ENCODE measurements at places on chromosomes 2 and 18. TPM values are rescaled to one million over a fixed set of nuclear protein-coding genes. Genes with fewer than 3 reads are reported as not detected.

Gene MALL
- 0.47 TPM for total RNA-seq

Gene KLHL29
- total RNA-seq: 0.13 TPM

Gene ACMSD
- not detected for total RNA-seq

Gene RSAD2
- 1.00 TPM for total RNA-seq

Gene DNAH6
- total RNA-seq: 0.24 TPM

Gene LCT
- 0.29 TPM for total RNA-seq

Gene TCF23
- total RNA-seq: not detected

Gene FHL2
- total RNA-seq: 3.5 TPM

Gene RPRD1A
- 22.0 TPM for total RNA-seq

DNA sequence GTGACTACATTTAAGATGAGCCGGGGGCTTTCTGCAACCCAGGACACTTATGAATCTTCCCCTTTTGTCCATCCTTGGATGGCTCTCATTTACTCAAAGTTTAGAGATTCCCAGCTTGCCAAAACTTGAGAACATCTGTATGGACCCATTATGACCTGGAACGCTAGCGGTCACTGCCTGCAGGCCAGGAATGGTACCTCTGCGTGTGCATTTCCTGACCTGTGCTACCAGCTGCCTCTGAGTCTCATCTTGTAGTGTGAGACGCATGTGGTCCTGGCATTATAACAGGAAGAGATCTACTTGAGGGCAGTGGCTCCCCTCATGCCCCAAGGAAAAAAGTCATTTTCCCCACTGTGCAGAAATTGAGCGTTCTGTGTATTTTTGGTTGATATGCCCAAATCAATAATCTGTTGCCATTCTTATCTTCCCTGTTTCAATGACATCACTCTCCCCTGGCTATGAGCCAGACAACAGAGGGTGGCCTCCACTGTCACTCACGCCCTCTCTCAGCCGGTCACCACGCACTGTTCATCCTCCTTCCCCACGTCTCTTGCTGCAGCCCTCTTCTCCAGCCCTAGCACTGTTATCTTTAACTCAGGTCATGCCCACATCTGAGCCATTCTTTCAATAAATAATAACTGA is 28.5 kb upstream of the NPAS2 start:
- H3K27ac ChIP-seq: no peak overlapping the region
- no peaks in the 10 kb centered on the region for H3K4me1 ChIP-seq
- no peaks in the 10 kb centered on the region for H3K27me3 ChIP-seq

GRCh38 chr2:224159345-224159928 is 120.4 kb upstream of the SERPINE2 start:
- no peak overlapping the region for H3K4me3 ChIP-seq
- H3K27ac ChIP-seq: no peak overlapping the region
- no peaks in the 10 kb centered on the region for H3K4me1 ChIP-seq
- H3K27me3 ChIP-seq: no peaks in the 10 kb centered on the region
- DNase-seq: no peak

GRCh38 chr2:29353403-29353991 is 238.3 kb downstream of the CLIP4 start:
- DNase-seq: no peak
- H3K27me3 ChIP-seq: no peaks in the 10 kb centered on the region
- no peak overlapping the region for H3K4me3 ChIP-seq

GRCh38 chr2:195662138-195662537 is 5.1 kb downstream of the SLC39A10 start:
- H3K27ac ChIP-seq: no peak overlapping the region
- peaks cover 6% of the 10 kb centered on the region for H3K36me3 ChIP-seq
- no peak overlapping the region for H3K4me3 ChIP-seq
- peaks cover 44% of the 10 kb centered on the region for H3K4me1 ChIP-seq

DNA sequence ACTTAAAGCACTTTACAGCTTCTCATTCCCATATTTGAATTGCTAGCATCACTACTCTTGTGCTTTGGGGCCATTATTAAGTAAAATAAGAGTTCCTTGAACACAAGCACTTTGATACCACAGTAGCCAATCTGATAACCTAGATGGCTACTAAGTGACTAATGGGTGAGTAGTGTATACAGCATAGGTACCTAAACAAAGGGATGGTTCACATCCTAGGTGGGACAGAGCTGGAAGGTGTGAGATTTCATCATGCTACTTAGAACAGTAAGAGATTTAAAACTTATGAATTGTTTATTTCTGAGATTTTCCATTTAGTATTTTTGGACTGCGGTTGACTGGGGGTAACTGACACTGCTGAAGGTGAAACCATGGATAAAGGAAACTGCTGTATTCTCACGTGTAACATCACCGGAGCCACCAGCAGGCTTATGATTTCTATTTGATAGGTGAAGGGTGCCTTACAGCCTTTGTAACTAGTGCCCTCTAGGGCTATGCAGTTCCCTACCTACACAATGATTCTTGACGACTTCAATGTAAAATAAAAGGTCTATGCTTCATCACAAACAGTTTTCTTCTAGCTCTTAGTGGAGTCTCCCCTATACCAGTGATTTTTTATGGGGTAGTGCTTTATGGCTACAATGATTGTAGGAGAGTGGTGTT is 22.1 kb upstream of the CRIM1 start:
- H3K4me3 ChIP-seq: no peak overlapping the region
- H3K36me3 ChIP-seq: no peaks in the 10 kb centered on the region
- no peaks in the 10 kb centered on the region for H3K4me1 ChIP-seq
- no peak for DNase-seq
- no peaks in the 10 kb centered on the region for H3K27me3 ChIP-seq

DNA sequence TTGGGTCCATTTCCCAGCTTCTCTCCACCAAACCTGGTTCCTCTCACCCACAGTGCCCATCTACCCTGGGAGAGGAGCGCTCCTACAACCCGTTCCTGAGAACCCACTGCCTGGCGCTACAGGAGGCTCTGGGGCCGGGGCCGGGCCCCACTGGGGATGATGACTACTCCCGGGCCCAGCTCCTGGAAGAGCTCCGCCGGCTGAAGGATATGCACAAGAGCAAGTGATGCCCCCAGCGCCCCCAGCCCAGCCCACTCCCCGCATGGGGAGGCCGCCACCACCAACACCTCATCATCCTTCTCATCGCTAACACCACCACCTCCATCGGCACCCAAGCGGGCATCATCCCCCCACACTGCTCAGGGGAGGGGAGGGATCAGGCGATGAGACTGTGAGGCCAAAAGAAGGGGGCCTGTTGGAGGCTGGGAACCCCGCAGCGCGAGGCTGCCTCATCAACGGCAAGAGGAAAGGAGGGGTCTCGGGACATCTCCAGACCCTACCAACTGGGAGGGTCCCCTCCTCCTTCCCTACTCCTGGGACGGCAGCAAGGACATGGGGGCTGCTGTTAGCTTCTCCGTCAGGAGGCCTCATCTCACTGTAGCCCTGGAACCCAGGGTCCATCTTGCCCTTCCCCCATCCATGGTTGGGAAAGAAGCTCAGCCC is 11.8 kb upstream of the CATIP start:
- no peak overlapping the region for H3K27ac ChIP-seq
- no peaks in the 10 kb centered on the region for H3K27me3 ChIP-seq
- no peaks in the 10 kb centered on the region for H3K4me1 ChIP-seq
- no peak for DNase-seq
- H3K36me3 ChIP-seq: no peaks in the 10 kb centered on the region
- no peak overlapping the region for H3K4me3 ChIP-seq

DNA sequence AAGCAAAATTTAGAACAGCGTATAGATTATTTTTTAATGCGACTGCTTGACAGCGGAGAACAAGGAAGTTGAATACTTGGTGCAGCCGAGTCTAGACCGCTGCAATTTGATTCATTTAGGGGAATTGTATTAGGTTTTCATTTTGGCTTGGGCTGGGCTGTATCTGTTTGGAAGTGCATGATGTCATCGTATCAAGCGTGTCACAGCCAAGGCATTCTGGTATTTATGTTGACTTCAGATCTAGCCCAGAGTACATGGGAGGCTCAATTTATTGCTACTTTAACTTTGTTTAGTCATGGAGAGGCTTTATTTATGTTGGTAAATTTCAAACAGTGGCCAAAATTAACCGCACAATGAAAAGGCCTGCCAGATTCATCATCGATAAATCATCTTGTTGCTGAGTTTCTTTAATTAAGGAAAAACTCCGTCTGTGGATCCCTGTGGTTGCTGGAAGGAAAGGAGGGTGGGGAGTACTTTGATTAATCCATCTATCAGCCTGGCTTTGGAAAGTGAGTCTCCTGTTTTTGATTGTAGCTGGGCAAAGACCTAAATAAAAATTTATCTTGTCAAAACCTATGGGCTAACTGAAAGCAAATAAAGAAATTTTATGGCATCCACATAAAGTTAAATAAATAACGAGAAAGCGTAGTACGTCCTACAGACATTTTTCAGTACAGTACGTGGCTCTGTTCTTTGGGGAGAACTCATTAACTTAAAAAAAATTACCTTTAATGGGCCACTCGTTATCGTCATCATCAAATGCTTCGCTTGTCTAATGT is 230.4 kb upstream of the SPRED2 start:
- no peaks in the 10 kb centered on the region for H3K36me3 ChIP-seq
- H3K4me3 ChIP-seq: no peak overlapping the region
- DNase-seq: no peak
- no peaks in the 10 kb centered on the region for H3K27me3 ChIP-seq
- H3K27ac ChIP-seq: no peak overlapping the region

- no peak overlapping the region for H3K4me3 ChIP-seq
- H3K27me3 ChIP-seq: no peaks in the 10 kb centered on the region
- no peaks in the 10 kb centered on the region for H3K36me3 ChIP-seq
- H3K27ac ChIP-seq: no peak overlapping the region
These were observed 234.2 kb upstream of the NETO1 start for GRCh38 chr18:73101977-73102376.

- peak overlapping the region; percentile 44 for H3K27ac ChIP-seq
- H3K4me1 ChIP-seq: peaks cover 5% of the 10 kb centered on the region
- peak; percentile 67 for DNase-seq
- no peaks in the 10 kb centered on the region for H3K27me3 ChIP-seq
- no peaks in the 10 kb centered on the region for H3K36me3 ChIP-seq
These were observed 797 bp upstream of the GRHL1 start for GRCh38 chr2:9950521-9951271.

GRCh38 chr2:172489681-172490080 is 62.3 kb downstream of the ITGA6 start:
- H3K27ac ChIP-seq: no peak overlapping the region
- H3K4me3 ChIP-seq: no peak overlapping the region
- no peaks in the 10 kb centered on the region for H3K27me3 ChIP-seq

GRCh38 chr18:47420130-47420529 is 168.7 kb upstream of the SKOR2 start:
- no peak overlapping the region for H3K27ac ChIP-seq
- H3K4me3 ChIP-seq: no peak overlapping the region
- no peaks in the 10 kb centered on the region for H3K36me3 ChIP-seq
- no peaks in the 10 kb centered on the region for H3K27me3 ChIP-seq
- no peak for DNase-seq
- H3K4me1 ChIP-seq: no peaks in the 10 kb centered on the region

- no peaks in the 10 kb centered on the region for H3K4me1 ChIP-seq
- H3K27me3 ChIP-seq: no peaks in the 10 kb centered on the region
- H3K27ac ChIP-seq: no peak overlapping the region
- no peak for DNase-seq
- H3K36me3 ChIP-seq: no peaks in the 10 kb centered on the region
These were observed 2.2 kb upstream of the DSC2 start for GRCh38 chr18:31104444-31104843.

DNA sequence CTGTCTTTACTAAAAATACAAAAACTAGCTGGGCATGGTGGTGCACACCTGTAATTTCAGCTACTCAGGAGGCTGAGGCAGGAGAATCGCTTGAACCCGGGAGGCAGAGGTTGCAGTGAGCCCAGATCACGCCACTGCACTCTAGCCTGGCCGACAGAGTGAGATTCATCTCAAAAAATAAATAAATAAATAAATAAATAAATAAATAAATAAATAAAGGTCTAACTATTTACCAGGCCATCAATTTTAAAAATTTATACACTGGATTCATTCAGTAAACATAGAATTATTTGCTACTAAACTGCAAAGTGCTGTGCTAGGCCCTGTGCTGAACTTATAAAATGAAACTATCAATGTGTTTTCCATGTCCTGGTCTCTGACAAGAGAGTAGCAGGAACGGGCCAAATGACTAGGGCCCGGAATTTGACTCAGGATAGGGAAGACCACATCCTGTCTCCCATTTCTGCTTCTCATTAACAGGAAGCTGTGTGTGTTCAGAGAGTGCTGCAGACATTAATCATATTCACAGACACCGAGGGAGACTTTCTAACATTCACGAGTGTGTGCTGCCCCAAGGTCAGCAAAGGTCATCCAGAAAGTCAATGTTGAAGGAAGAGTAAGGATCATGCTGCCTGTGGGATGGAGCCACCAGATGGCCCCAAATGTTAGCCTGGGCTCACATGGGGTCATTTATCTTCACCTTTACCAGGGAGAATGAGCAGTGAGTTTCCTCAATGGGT is 95.8 kb downstream of the SPP2 start:
- no peaks in the 10 kb centered on the region for H3K36me3 ChIP-seq
- H3K27ac ChIP-seq: no peak overlapping the region
- no peaks in the 10 kb centered on the region for H3K27me3 ChIP-seq
- peaks cover 40% of the 10 kb centered on the region for H3K4me1 ChIP-seq
- no peak for DNase-seq
- no peak overlapping the region for H3K4me3 ChIP-seq

GRCh38 chr18:55839343-55839742 is 251.4 kb upstream of the TCF4 start:
- no peaks in the 10 kb centered on the region for H3K4me1 ChIP-seq
- no peaks in the 10 kb centered on the region for H3K36me3 ChIP-seq
- DNase-seq: no peak
- H3K4me3 ChIP-seq: no peak overlapping the region
- H3K27me3 ChIP-seq: no peaks in the 10 kb centered on the region

DNA sequence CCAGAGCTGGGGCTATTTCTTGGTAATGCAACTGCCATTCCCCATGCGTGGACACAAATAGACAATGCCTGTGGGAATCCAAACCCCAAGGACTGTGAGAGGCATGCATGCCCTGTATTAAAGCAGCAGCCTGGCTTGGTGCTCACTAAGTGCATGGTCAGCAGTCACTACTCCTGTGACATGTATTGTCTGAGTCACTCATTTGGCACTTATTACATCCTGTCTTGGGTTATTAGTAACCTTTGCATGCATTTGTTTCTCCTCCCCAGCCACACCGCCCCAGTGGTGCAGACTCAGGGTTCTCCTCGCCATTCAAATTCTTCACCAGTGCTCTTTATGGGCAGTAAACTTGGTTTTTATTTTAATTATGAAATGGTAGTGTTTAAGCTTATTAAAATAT is 30.2 kb downstream of the PRKCE start:
- no peaks in the 10 kb centered on the region for H3K27me3 ChIP-seq
- no peak overlapping the region for H3K4me3 ChIP-seq
- H3K4me1 ChIP-seq: no peaks in the 10 kb centered on the region
- no peak overlapping the region for H3K27ac ChIP-seq
- no peak for DNase-seq

Data from CD8-positive, alpha-beta memory T cell (primary cell).